ENCODE measurements at places on chromosomes 3 and 15.

GRCh38 chr3:142523921-142524566 lies 54.5 kb downstream of the ATR start:
- no peak for DNase-seq

- DNase-seq, result no peak
Observed at GRCh38 chr3:72694398-72694797, 153.8 kb downstream of the SHQ1 start.

DNA sequence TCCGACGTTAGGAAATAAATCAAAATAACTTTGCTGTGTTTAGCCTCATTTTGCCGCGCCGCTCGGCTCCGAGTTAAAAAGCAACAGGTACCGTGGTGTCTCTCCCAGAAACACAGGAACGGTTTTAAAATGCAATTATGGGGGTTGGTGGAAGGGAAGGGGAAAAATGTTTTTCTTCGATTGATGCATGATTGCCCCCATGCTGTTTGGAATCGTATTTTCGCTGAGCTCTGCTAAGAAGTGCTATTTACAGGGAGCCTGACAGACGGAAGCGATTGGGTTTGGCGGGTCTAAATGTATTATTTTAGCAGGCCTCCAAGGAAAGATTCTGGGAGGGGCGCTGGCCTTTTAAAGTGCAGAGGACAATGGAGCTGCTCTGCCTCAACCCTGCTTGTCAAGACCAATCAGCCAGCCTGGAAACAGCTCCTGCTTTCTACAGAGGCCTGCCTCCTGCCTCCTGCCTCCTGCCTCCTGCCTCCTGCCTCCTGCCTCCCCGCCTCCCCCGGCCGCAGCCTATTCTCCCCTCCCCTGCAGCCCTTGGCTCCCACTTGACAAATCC lies 156.7 kb upstream of the TLE3 start:
- no peak for DNase-seq

DNA sequence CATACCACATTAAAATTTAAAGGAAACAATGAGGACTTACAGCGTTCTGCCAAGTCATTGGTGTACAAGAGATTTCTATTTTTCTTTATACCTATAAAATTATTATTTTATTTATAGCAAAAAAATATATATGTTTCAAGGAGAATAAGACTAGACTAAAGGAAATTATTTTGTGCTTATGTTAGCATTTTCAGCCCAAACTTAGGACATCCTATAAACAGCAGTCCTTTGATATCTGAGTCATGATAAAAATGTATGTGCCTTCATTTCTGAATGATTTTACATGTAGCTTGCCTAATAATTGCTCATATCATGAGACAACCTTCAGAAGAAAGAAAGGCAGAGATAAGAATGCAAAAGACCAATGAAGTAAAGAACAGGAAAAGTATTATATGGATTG lies 16.7 kb upstream of the CPA3 start:
- no peak for DNase-seq

- DNase-seq, result no peak
Observed at GRCh38 chr15:87753539-87753938, 503.0 kb downstream of the NTRK3 start.

DNA sequence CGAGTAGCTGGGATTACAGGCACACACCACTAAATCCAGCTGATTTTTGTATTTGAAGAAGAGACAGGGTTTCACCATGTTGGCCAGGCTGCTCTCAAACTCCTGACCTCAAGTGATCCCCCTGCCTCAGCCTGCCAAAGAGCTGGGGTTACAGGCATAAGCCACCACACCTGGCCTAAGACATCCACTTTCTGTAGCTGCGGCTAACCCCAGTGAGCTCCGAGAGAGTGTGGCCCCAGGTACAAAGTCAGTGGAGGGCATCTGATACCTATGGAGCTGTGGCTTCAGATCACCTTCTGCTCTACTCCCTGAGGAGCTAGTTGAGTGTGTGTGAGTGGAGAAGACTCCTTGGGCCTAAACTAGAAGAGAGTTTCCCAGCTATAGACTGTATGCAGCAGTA lies 189.3 kb upstream of the TSC22D2 start:
- no peak for DNase-seq

- DNase-seq, result no peak
Observed at GRCh38 chr3:16171825-16172224, 2.7 kb upstream of the GALNT15 start.

DNA sequence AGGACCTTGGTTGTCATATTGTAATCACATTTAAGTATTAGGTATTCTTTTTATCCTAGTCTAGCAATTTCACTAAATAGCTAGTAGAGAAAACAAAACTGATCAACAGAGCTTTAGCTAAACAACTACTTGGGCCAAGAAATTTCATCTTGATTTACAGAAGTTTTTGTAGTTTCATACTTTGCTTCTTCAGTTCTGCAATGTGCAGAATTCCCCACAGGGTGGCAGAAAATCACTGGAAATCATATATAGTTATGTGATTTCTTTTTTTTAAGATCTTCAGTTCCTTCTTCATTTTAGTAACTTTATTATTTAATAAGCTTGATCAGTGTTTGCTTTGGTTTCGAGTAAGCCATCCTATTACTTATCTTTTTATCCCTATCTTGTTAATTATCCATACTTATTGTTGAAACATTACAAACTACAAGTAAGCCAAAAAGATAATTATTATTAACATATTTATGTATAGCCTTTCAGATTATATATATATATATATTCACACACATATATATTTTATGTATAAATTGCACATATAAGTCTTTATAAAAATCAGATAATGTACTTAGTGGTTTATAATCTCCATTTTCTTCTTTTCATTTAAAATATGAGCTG lies 2.2 kb upstream of the BNIP2 start:
- peak; percentile 75 for DNase-seq

DNA sequence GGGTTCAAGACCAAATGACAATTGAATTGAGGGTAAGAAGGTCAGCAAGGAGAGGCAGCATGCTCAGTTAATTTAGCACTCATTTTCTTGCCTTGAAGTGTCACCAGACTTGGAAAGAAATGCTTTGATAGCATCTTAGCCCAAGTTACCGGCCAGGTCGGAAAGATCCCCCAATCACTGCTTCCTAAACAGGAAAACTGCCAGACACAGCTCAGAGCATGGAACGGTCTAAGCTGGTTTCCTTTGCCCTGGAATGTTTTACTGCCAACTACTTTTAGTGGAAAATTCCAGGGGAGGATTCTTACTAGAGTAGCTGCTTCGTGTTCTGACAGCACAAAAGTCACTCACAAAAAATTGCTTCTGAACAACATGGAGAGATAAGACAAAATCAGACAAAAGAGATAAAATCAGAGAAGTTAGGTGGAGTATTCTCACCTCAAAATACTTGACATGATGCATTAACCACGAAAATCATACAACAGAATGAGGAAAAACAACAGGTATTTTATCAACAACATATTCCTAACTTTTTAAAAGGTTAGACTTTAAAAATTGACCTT lies 65.5 kb downstream of the CCR4 start:
- DNase-seq, result peak; percentile 48

DNA sequence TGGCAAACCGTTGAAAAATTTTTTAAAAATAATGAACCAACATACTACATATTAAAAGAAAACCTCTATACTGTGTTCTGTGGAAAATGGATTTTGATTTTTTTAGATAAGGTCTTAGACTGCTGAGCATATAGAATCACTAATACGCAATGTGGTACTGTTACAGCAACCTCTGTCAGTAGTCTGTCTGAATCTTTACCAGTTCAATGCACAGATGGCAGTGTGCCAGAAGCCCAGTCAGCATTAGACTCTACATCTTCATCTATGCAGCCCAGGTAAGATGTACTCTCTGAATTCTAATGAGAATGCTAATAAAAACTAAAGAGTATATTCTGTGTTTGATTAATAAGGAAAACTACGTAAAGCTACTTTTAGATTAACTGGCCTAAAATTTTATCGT lies 31.3 kb upstream of the FAH start:
- DNase-seq, result no peak

- no peak for DNase-seq
Observed at GRCh38 chr3:61236556-61236955, 14.7 kb downstream of the FHIT start.

DNA sequence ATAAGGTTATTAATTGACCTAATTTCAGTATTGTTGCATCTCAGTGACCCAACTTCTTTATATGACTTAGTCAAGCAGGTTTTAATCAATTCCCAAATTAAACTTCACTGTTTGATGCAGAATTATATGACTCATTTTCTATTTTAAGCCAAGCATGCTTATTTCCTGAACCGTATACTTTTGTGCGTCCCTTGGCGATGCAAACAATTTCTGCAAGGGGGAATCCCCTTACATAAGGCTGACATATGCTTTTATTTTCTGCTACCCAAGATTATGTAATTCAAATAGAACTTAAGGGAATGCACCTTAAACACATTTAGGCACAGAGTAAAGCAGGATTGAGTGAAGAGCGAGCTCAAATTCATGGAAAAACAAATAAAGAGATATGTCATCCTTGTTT lies 303.9 kb downstream of the PDCD6IP start:
- no peak for DNase-seq

DNA sequence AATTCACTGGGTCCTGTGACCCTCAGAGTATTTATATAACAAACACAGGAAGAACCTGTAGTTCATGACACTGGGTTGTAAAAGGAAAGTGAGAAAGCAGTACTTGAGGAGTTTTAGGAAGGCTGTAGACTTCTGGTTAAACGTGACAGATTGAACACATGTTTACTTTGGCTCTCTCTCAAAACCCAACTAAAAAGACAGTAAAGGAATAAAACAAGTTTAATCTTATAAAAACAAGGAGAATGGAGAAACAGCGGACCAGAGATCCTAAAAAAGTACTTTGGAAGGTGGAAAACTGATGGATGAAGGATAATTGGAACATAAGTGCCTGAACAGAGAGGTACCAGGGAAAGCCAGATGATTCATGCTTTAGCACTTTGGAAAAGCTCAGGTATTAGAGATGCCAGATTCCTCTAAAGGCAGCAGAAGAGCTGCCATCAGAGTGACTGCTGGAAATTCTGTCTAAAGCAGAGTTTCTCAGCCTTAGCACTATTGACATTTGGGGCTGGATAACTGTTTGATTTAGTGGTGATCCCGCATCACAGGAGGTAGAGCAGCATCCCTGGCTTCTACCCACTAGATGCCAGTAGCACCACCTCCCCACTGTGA lies 182.9 kb upstream of the RORA start:
- DNase-seq, result no peak

GRCh38 chr15:52097180-52097579 lies 15.4 kb downstream of the BCL2L10 start:
- DNase-seq, result peak; percentile 61

GRCh38 chr15:26082221-26083109 lies 219.3 kb upstream of the ATP10A start:
- DNase-seq, result peak; percentile 97

GRCh38 chr3:71885006-71885405 lies 100.1 kb upstream of the PROK2 start:
- no peak for DNase-seq

DNA sequence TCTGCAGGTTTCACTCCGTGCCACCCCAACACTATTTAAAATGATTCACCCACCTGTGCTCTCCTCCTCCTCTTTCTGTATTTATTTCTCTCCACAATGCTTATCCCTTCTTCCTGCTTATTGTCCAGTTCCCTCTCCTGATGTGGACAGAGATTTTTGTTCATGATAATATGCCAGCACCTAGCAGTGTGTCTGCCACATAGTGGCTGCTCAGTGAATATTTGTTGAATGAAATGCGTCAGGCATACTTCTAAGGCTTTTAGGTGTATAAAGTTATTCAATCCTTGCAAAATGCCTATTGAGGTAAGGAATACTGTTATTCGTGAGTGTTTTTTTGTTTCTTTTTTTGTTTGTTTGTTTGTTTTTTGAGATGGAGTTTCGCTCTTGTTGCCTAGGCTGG lies 67.5 kb upstream of the MME start:
- DNase-seq, result no peak

DNA sequence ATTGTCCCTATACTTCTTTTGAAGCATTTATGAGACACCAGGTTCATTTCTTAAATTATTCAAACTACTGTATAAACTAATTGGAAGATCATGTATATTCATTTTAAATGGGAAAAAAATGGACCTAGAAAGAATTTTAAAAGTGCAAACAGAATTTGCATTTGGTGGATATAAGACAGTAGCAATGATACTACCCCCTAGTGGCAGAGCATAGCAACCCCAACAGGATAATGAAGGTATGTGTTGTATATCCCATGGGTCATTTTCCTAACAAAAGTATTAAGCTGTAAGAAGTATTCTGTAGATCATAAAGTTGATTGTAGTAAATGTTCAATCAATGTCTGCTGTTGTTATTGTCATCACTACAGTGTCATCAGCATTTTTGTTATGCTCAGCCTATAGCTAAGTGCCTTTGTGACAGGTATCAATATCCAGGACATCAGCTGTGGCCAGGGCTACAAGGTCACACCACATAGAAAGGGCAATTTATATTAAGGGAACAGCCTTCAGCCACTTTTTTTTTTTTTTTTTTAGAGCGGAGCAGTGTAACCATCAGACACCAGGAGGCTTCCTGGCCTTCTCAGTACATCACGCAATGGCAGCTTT lies 175.8 kb downstream of the FOXB1 start:
- DNase-seq, result peak; percentile 73
